ENCODE measurements at places on chromosomes 11 and 22. TPM values are rescaled to one million over a fixed set of nuclear protein-coding genes. Genes with fewer than 3 reads are reported as not detected.
A peak's percentile ranks its signal among the peaks of the same experiment; 100 is the strongest.

DNA sequence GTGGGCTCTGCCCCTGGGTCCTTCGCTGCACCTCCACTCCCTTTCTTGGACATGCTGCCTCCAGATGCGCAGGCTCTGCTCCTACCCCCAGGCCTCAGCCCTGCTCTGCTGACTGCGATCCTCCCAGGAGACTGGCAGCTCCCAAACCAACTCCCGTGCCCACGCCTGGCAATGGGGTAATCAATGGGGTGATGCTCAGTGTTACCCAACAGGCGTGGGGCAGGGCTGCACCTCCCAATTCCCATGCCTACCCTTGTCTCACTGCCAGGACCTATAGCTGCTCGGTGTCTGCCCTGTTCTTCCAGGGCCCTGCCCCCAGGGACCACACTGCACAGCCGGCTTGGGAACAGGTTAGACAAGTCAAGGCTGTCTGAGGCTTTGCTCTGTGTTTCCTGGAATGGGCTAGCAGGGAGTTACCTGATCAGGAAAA, at the start of gene ALDH3B2:
ALDH3B2 (minus strand) TSS at position 182 of the 430 bp plus-strand sequence. CDS start 7,688 bp downstream, outside the sequence.
- DNase-seq, result no peak

NEU3 gene
- 25.9 TPM for total RNA-seq

DNA sequence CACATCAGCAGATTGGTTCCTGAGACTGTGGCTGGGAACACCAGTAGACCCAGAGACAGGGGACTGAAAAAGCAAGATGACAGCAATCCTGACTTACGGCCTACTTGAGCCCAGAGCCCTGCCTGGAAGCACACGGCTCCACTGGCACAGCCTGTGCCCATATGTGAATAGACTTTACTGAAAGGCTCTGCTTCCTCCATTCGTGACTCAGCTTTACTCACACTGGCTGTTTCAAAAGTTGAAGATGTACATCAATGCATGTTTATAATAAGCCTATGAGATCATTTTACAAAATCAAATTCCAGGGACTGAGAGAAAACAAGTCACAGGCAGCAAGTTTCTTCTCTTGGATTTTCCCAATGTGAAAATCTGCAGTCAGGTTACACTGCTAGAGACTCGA, 134.6 kb upstream of the TEAD1 start:
- DNase-seq, result no peak

SCGB1D2 gene
- not detected for total RNA-seq

ALX4 gene
- not detected for total RNA-seq

- DNase-seq, result no peak
These were observed 136.3 kb downstream of the TEAD1 start for GRCh38 chr11:12810568-12810894.

GRCh38 chr11:72239849-72240460, 4.0 kb downstream of the PHOX2A start:
- DNase-seq, result peak; percentile 28

NXPE1 gene
- total RNA-seq, result not detected

DNA sequence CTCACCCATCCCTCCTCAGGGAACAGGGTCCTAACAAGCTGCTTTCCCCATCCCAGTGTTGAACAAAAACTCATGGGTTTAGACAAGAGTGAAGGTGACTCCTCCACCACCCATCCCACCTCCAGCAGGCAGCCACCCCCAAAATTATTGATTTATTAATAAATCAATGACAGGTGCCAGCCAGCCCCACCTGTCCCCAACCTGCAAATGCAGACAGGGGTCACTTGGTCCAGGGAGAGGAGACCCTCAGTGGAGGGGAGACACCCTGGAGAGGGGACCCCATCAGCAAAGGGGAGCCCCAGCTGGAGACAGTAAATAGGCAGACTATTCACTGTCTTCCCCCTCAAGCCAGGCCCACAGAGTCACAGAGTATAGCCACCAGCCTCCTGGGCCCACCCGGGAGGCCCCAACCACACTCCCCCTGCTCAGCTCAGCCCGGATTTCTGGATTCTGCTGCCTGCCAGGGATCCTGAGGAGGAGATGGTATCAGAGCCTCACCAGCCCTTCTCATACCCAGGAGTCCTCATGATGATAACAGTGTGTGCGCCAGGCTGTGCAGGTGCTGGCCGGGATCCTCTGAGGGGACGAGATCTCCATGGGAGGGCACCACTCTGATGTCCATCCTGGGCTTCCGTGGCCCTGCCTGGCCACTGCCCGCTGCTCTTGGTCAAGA, 8.8 kb upstream of the CD81 start:
- no peak for DNase-seq

GRCh38 chr11:1597331-1597993, 632 bp downstream of the KRTAP5-2 start:
- DNase-seq, result no peak

DNA sequence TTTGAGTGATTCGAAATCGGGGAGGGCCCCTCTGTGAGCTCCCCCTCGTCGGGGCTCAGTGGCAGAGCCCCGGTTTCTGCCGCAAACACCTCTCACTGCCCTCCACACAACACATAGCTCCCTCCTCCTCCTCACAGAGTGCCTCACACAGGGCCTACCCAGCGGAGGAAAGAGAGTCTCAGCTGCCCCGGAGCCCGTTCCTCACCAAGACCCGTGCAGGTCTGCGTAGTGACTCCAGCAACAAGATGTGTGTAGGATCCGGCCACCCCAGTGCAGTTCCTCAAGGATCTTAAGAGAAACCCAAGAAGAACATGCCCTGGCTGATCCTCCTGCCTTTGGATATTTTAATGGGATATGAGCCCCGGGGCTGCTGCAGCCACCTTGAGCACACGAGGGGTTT, 238.4 kb downstream of the BRD1 start:
- no peak for DNase-seq

SEPTIN5 gene
- total RNA-seq, result 7.7 TPM

DNA sequence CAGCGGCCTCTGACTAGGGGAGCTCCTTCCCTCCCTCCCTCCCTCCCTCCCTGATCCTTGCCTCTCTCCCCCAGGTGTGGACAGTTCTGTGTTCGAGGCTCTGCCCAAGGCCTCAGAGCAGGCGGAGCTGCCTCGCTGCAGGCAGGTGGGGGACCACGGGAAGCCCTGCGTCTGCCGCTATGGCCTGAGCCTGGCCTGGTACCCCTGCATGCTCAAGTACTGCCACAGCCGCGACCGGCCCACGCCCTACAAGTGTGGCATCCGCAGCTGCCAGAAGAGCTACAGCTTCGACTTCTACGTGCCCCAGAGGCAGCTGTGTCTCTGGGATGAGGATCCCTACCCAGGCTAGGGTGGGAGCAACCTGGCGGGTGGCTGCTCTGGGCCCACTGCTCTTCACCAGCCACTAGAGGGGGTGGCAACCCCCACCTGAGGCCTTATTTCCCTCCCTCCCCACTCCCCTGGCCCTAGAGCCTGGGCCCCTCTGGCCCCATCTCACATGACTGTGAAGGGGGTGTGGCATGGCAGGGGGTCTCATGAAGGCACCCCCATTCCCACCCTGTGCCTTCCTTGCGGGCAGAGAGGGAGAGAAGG, 11.1 kb upstream of the POU2F3 start:
- peak; percentile 57 for DNase-seq

- DNase-seq, result no peak
These were observed 14.7 kb downstream of the PHF21B start for GRCh38 chr22:44995105-44995514.

GRCh38 chr11:13278609-13279486, 1.3 kb downstream of the BMAL1 start:
- DNase-seq, result peak; percentile 60

- no peak for DNase-seq
These were observed 22.2 kb upstream of the ZNF143 start for GRCh38 chr11:9438611-9439010.

TOLLIP gene
- total RNA-seq, result 11.7 TPM

UFD1 gene
- total RNA-seq, result 53.5 TPM

DNA sequence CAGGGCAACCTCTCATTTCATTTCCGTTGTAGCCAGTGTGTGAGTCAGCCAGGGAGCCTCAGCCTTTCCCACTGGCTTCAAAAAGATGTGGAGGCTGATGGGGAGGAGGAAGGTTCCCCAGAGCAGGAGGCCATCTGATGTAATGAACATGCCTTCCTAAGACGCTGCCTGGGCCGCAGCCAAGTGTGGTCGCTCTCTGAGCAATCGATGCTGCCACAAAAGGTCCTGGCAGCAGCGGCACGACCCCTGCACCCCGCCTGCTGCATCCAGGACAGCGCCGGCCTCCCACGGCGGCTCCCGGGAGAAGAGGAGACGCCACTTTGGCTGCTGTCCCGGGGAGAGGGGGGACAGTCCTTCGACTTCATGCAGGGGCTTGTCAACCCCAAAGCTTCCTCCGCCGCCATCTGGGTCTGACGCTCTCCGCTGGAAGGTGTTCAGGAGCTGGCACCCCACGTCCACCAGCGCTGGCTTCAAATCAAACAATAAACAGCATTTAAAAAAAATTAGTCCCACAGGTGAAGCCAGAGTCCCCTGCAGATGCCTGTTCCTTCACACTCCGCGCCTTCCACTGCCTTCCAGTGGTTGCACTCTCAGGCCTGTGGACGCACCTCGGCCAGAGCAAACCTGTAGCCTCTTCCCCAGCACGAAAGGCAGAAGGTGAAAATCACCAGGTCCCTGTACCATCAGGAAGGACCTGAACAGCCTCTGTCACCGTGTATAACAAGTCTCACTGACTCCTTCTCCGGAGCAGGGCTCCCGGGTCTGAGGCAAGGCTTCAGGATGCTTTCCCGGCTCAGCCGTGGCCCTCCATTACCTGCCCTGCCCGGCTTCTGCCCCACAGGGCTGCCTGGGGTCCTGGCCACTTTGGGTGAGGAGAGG, 930.7 kb downstream of the BRD1 start:
- DNase-seq, result no peak

DBX1 gene
- not detected for total RNA-seq

DNA sequence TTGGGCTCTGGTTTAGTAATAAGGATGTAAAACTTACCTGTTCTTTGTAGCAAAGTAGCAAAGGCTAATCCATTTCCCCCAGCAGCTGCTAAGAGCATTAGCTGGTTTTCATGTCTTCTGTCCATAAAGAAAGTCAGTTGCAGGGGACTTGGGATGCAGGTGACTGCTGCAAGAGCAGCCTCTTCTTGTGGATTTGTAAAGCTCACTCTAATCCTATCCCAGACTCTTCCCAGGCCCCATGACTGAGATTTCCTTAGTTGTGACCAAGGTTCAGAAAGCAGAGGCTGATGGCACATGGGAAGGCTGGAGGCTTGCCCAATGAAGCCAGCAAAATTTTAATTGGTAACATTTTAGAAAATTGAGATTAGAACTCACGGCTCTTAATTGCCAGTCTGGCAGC, 94.4 kb upstream of the HORMAD2 start:
- no peak for DNase-seq

GRCh38 chr22:21714786-21715185, 20.8 kb downstream of the YPEL1 start:
- no peak for DNase-seq

- peak; percentile 89 for DNase-seq
These were observed 251.9 kb downstream of the ST3GAL4 start for GRCh38 chr11:126607374-126607773.

DNA sequence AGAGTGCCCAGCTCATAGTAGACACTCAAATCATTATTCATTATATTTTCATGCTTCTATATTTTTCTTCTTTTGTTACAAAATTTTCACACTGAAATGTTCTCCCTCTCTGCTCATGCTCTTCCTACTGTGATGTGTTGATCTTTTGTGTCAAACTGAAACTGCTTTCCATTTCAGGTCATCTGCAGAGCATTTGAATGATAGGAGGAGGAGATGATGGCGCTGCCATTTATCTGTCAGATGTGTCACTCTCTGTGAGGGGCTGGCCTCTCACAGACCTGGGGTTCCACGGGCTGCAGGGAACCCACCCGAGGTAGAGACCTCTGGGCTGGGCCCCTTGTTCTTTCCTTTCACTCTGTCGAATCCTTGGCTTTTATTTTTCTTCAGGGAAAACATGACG, 41.1 kb downstream of the OR10A6 start:
- no peak for DNase-seq

C1QTNF5 gene
- 1.9 TPM for total RNA-seq

WNT11 gene
- 3.0 TPM for total RNA-seq

DNA sequence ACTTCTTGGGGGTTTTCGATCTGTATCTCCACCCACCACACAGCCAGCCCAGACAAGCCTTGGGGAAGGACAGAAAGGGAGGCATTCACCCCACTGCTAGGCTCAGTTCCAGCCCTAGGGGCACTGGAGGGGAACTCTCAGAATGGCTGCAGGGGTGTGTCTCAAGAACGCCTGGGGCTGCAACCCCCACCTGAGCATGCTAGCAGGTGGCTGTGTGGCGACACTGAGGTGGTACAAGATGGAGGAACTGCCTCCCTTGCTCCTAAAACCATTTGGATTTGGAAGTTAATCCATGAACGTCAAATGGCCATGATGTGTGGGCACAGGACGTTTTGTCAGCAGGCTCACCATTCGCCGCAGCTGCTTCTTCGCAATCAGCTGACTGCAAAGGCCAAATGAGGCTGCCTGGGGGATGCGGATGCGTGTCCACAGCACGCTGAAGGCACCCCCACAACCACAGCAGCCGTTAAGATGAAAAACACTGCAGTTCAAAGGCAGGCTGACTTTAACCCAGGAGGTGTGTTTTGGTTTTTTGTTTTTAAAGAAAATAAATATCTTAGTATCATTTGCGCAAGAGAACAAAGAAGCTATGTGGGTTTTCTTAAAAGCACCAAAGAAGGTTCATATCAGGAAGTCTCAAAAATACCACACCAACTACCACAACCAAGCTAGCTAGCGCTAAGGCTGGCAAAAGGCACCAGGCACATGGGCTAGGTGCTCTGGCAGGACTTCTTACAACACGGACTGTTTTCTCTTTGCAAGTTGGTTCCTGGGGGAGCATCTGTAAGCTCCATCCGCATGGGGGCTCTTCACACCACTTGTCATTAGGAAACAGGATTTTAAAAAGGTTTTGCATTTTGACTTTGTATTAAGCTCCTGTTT, 22.2 kb upstream of the NAP1L4 start:
- no peak for DNase-seq

B4GALNT4 gene
- 92.6 TPM for total RNA-seq

GRCh38 chr22:48807155-48807554, 1020.5 kb downstream of the BRD1 start:
- no peak for DNase-seq

GRCh38 chr11:110130642-110131238, 37.5 kb downstream of the ZC3H12C start:
- DNase-seq, result peak; percentile 44

MIOX gene
- 0.16 TPM for total RNA-seq

DNA sequence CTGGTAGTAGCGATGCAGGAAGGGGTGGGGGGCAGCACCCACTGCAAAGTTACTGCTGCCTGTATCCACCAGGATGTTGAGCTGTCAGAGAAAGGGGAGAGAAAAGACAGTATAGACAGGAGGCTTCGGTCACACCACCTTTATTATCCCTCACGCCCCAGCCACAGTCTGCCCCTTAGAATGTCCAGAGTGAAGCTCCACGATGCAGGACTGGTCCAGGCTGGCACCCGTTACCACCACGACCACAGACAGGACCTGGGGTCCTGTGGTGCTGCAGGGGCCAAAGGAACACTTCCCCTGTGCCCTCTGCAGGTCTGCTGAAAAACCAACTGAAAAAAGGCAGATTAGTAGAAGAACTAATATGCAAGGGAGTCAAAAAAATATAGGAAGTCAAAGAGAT, 5.7 kb downstream of the BACE1-AS start:
- DNase-seq, result no peak

OR52E1 gene
- total RNA-seq, result not detected

HRAS gene
- 28.7 TPM for total RNA-seq

Measured in GM23338 (cell line).